ENCODE measurements at places on chromosomes 1 and 21. TPM values are rescaled to one million over a fixed set of nuclear protein-coding genes. Genes with fewer than 3 reads are reported as not detected.

- no peak for DNase-seq
These were observed 2.7 kb upstream of the CHRM3 start for GRCh38 chr1:239383714-239384113.

- peak; percentile 74 for DNase-seq
These were observed 428 bp downstream of the POGZ start for GRCh38 chr1:151458802-151459330.

GRCh38 chr1:229599218-229599954 is 26.5 kb downstream of the TAF5L start:
- DNase-seq, result no peak

GRCh38 chr21:35940074-35940927 is 120.0 kb downstream of the SETD4 start:
- DNase-seq, result peak; percentile 49

DNA sequence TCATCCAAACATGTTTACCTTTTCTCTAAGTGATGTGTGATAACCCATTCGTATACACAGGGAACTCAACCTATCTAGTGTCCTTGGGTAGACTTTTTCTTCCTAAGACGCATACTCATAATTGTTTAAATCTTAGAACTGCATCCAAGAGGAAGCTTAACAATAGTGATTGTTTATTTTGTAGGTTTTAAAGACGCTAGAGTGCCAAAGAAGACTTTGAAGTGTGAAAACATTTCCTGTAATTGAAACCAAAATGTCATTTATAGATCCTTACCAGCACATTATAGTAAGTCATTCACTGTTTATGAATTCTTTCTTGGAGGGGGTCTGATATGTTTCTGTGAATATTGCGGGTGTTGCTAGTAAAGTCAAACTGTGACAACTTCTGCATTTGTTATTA is 25.4 kb downstream of the PLA2G4A start:
- no peak for DNase-seq

DNA sequence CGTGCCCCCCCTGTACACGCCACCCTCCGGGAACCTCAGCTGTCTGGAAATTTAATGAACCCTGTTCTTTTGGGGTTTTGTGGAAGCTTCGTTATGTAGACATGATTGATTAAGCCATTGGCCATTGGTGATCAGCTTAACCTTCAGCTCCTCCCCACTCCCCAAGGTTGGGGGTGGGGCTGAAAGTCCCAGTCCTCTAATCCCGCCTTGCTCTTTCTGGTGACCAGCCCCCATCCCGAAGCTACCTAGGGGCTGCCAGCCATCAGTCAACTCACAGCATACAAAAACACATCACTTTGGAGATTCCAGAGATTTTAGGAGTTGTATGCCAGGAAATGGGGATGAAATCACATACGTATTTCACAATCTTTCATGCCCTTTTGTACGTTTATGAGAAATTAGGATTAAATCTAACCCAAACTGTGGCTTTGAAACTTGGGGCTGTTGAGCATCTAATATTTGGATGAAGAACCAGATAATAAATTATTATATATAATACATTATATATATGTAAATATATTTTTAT is 52.3 kb downstream of the BACE2 start:
- no peak for DNase-seq

- DNase-seq, result no peak
These were observed 29.1 kb upstream of the IGSF5 start for GRCh38 chr21:39715804-39716397.

DNA sequence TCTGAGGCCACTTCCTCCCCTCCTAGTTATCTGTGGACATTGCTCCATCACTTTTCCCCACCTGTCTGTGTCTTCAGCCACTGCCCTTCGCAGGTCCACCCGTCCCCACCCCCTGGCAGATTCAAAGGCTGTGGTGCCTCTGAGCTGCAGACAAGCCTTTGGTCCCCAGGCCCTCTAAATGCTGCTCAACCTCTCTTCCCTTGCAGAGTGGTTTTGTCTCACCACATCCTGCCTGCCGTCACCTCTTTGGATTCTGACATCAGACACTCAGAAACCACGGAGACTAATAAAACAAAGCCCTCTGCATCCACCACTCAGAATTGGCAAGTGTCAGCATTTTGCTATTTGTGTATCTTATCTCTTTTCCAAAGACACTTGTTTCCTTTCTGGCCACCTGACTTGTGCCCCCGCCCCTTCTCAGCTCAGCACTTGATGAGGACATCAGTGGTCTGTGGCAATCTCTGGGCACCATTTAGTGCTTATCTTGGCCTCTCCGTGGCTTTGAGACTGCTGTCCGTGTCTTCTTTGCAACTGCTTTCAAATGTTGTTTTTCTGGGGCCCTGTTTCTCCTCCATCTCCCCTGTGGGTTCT is 7.7 kb downstream of the CNIH3 start:
- no peak for DNase-seq

- DNase-seq, result no peak
These were observed 108.7 kb upstream of the SYT6 start for GRCh38 chr1:114262337-114262736.

DNA sequence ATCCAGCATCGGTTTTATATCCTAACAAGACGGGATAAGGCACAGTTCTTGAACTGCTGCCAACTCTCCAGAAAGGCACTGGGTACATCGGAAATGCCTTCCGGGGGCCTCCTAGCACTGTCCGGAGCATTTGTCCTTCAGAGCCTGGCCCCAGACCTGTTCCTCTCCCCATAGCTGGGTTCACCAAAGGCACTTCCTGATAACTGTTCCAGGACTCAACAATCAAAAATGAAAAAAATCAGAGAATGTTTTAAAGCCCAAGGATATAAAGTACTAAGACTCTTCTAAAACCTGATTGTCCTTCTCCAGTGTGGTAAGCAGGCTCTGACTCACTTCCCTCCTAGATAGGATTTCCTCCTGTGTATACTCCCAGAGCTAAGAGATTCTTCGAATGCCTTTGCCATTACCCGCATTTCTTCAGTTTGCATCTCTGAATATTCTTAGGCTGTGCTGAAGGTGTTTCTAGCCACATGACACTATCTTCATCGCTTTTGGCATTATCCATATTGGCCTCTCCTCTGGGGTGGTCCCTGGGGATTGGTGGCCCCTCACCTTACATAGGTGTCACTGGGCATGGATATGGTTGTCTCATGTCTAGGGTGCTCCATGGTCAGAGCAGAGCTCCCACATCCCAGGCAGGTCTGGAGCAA is 112.9 kb downstream of the ZBTB18 start:
- DNase-seq, result no peak

GRCh38 chr1:19655718-19656080 is 9.0 kb upstream of the HTR6 start:
- DNase-seq, result peak; percentile 33

GRCh38 chr1:1349256-1350012 is at the start of gene DVL1:
Gene DVL1 (minus strand): TSS chr1:1349418. CDS start chr1:1349065, 353 bp downstream.
- peak; percentile 88 for DNase-seq

GRCh38 chr1:204258213-204259115 is 44.7 kb upstream of the GOLT1A start:
- DNase-seq, result peak; percentile 39

DNA sequence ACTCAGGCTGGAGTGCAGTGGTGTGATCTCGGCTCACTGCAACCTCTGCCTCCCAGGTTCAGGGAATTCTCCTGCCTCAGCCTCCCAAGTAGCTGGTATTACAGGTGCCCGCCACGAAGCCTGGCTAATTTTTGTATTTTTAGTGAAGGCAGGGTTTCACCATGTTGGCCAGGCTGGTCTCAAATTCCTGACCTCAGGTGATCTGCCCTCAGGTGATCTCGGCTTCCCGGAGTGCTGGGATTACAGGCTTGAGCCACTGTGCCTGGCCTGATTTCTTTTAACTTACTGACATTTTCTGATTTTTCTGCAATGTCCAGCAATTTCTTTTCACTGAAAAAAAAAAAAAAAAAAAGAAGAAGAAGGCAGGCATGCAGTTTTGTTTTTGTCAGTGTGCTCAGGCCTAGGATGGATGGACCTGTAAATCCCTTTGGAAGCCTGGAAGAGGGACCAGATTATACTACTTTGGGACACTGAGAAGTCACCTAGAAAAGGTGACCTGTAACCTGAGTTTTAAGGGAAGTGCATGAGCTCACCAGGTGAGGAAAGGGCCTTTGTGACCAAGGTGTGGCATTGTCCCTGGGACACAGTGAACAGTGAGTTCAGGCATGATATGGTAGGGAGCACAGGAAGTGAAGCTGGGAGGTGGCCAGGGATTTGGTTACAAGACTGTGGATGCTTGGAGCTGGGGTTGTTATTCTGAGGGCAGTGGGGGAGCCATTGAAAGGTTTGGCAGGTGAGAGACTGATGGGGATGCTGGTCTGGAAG is 2.7 kb upstream of the TMEM61 start:
- no peak for DNase-seq

The KCNJ15 gene
- polyA plus RNA-seq, result 0.10 TPM

The TFAP2E gene
- 0.04 TPM for polyA plus RNA-seq

The OR14K1 gene
- polyA plus RNA-seq, result not detected

The HIVEP3 gene
- 0.70 TPM for polyA plus RNA-seq

The SHISAL2A gene
- 0.13 TPM for polyA plus RNA-seq

The IL20 gene
- polyA plus RNA-seq, result not detected

The ADORA3 gene
- polyA plus RNA-seq, result 0.45 TPM

The USF1 gene
- polyA plus RNA-seq, result 40.0 TPM

Data from psoas muscle (tissue), 8 donors.